ENCODE measurements at places on chromosomes 4 and X.
A peak's percentile ranks its signal among the peaks of the same experiment; 100 is the strongest.

DNA sequence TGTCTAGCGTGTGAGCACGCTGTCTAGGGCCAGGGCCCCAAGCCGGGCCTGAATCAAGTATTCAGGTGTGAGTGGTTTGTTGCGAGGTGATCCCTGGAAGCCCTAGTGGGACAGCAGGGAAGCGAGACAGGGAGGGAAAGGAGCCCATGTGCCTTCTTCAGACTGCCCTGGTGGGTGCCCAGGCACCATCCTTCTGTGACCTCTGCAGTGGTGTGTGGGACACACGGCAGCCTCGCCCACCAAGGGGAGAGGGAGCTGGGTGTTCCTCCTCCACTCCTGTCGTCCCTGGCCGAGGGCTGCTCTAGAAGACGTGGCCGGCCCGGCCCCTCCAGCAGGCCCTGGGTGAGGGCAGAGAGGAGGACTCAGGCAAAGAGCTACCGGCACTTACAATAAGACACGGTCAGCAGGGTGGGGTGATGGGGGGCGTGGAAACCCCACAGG is 47.4 kb downstream of the HTRA3 start:
- DNase-seq: no peak

DNA sequence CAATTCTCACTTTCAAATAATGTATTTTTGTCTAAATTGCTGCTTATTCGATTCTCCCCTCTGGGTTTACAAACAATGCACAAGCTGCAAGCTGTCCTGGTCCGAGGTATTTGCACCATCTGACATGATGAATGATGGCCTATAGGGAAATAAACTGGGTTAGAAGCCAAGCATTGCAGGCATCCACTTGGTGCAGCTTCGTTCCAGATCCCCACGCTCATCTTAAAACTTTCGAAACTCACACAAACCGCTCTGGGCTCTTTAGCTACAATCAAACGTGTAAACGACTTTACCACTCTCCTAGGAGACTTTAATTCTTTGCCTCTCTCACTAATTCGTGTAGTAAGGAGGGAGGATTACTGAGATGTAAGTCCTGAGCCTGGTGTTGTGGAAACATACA is 19.0 kb downstream of the PHKA2 start:
- DNase-seq: no peak

- DNase-seq: no peak
Measured at GRCh38 chrX:9048801-9049200, 14.9 kb upstream of the FAM9B start.

DNA sequence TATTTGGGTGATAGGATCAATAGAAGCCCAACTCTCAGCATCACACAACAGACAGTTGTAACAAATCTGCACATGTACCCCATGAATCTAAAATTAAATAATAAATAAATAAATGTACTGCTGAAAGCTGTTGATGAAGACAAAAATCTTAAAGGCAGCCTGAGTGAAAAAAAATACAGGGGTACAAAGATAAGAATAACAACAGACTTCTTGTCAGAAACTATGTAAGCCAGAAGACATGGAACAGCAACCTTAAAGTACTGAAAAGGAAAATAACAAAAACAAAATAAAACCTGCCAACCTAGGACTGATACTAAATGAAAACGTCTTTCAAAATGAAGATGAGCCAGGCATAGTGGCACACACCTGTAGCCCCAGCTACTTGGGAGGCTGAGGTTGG is 25.0 kb upstream of the PDLIM5 start:
- no peak for DNase-seq

- DNase-seq: no peak
Measured at GRCh38 chr4:81828991-81829390, 357.3 kb upstream of the RASGEF1B start.

GRCh38 chrX:1393871-1394615 is 2.1 kb upstream of the SLC25A6 start:
- no peak for DNase-seq

DNA sequence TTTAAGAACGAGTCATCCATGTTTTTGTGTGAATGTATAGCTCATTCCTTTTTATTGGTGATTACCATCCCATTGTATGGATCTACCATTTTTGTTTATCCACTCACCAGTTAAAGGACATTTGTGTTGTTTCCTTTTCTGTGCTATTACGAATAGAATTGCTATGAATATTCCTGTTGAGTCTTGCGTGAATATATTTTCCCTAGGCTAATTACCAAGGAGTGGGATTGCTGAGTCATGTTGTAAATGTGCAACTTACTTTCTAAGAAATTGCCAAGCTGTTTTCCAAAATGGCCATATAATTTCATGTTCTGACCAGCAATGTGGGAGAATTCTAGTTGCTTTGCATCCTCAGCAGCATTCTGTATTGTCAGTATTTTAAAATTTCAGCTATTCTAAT is 51.3 kb downstream of the YIPF6 start:
- no peak for DNase-seq

DNA sequence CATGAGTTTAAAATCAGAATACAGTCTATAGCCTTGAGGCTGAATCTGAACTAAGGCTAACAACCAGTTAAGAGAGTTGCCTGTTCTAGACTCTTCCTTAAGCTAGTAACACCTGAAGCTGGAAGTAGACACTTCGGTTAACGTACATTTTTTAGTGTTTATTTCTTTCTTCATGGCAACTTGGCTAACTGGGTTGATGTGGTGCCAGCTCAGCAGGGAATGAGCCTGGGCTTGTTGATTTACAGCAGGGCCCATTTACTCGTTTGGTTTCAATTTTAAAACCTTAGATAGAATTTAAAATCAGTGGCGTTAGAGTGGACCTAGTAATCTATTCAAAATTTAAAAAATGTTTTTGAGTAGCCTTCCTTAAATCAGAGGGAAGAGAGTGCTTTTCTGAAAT is 137.6 kb upstream of the ESX1 start:
- DNase-seq: no peak

DNA sequence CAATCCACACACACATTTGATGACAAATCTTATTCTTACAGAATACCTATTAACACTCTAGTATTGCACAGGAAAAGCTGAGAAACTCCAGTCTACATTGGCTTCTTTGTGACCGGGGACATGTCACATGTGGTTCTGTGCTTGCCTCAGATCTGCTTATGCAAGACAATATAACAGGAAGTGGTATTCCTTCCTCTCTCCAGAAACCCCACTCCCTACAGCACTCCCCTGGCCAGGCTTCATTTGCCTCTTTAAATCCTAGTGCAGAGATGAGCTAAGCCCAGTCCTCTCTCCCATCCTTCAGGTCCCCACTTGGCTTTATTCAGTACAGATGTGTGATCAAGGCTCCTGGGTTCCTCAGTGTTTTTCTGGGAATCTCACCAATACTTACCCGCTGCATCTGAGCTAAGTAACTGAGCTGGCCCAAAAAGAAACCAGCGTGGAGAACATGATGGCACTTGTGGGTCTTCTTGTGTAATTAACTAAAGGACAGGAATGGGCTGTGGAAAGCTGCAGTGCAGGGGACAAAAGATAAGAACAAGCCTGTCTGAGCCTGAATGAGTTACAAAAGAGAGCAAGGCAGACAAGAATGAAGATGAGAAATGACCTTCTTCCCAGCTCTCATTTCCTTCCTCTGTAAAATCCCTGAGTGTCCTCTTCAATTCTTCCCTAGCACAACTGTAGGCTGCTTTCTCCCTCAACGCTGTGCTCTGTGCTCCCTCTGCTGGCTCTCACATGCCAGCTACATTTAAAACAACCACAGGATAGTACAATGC is 105.6 kb downstream of the HNRNPD start:
- DNase-seq: peak; percentile 93

DNA sequence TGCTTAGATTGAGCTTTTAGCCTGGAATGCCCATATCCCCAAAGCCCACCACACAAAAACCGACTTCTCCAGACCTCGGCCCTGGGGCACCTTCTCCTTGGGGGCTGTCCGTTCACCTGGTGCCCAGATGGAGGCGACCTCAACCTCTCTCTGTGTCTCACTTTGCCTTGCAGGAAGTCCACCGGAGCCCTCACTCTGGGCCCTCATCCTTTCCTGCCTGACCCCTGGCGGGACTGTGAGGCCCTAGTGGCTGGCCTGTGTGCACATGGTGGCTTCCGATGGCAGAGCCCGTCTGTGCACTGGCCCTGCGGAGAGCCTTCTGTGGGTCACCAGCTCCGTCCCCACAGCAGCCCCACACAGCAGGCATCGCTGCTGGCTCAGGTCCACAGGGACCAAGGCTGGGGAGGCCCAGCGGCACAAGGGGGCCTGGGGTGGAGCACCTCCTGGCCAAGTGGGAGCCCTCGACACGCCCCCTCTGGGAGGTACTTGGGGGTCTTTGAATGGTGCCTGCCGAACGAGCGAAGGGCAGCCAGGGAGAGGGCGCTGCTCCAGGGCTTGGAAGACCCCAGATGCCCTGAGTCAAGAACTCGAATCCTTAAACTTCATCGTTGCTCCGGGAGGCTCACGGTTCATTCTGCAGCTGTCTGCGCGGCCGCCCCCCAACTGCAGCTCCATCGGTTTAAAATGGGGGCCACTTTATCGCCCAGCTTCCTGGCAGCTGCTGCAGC is 97.2 kb upstream of the ADRA2C start:
- no peak for DNase-seq

DNA sequence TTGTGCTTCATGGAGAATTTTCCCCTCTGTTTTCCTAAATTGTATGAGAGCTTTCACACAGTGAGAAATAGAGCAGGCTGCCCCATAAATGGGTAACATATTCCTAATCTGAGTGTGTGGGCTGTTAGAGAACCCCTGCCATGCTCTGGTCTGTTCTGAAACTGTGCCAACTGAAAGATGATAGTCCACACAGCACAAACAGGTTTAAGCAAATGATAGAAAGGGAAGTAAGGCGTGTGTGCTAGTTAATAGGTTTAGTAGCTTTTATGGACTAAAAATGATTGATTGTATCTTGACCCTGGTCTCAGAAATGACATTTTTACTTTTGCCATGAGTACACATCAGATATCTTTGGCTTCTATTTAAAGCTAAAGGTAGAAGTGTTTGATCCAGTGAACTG is 106.2 kb downstream of the PRRG1 start:
- no peak for DNase-seq

DNA sequence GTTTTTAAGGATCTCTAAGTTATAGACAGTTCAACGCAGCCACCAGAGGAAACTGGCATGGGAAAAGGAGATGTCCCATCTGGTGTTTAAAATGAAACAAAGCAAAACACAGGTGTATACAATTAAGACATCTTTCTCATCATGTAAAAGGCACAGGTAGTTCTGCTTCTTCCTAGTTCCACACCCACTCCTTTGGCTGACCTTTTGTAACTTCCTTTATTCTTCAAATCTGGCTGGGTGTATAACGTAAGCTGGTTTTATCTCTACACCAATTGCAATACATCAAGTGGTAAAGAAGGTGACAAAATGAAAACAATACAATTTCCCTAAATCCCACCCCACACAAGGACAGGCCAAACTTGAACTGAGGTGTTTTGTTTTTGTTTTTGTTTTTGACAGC is 27.3 kb upstream of the FBXW7 start:
- no peak for DNase-seq

- DNase-seq: no peak
Measured at GRCh38 chr4:150948710-150949109, 66.4 kb downstream of the LRBA start.

DNA sequence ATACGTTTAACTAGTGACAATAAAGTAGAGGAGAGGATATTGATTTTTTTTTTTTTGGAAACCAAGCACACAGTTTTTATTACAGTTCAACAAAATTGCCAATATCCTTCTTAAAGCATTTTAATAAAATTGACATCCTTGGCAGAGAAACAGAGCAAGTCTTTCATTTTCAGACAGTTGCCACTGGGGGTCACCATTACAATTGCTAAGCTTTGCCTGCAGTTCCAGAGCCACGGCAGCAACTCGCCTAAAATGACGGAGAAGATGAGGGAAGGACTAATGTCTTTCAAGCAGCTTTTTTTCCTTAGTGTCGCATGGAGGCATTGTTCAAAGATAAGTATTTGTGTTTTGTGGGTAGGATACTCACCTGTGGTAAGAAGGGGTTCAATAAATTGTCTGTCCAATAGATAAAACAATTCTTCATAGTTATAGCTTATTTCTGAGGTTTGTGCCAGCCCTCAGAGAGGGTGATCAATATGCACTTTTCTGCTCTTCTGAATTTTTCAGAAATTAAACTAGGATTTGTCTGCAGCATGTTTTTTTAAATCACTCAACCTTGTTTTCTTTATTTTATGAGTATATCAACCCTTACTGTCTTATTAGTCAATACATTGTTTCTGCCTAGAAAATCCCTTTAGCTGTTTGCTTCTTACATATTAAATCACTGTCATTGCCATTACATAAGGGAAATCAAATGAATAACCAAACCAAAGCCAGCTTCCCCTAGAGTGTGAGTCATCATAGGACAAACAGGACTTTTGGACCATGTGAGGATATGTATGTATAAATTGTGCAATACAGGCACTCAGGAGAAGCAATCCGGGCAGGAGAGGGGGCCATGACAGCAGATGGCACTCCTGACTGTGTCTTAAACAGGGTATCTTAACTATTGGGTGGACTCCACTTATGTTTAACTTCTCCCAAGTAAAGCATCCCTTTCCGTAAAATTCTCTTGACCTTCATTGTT is 508.1 kb upstream of the ARX start:
- no peak for DNase-seq

DNA sequence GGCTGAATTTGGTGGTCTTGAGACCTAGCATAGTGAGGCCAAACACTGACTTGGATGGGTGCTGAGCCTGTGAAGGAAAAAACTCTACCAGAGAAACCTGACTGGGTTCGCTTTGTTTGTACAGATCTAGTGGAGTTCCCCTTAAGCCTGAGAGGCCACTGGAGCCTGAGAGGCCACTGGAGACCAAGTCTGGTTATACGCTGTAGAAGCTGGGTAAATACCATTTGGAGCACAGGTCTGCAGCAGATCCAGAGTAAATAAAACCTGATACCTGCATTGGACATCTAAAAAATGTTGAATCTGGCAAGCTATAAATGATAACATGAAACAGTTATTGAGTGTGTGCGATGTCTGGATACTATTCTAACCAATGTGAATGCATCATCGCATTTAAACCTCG is 104.3 kb upstream of the IGSF1 start:
- no peak for DNase-seq

DNA sequence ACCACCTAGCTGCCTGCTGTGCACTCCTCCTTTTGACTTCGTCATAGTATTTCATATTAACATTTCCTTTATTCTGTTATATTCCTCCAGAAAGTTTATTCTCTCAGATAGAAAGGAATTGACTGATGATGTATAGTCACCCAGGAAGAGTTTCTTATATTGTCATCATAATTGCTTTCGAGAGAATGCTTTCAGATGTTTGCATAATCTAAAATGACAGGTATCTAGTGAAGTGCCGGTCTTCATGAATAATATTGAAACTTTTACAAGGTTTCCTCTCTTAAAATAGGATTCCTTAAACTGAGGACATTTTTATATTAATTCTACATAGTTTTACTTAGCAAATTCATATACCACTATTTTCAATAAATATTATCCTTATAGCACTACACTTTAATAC is 10.1 kb downstream of the SEC24D start:
- no peak for DNase-seq

DNA sequence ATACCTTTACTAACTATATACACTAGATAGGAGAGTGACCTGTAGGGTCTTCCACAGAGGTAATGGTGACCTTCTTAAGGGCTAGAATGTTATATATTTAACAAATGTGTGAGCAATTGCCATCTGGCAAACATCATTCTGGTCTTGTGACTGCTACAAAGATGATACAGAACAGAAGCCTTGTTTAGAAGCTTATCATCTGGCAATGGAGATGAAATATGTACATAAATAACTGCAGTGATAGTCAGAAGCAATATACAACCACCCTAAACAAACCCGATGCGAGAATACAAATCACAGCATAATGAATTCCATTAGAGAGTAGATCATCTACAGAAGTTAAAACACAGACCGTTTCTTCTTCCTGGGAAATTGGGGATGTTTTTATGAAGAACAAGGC is 952.7 kb upstream of the SLIT2 start:
- no peak for DNase-seq

Measured in inflammatory macrophage treated with lipopolysaccharide for 1 hour (primary cell).